ENCODE measurements at places on chromosomes 1 and 21.
A peak's percentile ranks its signal among the peaks of the same experiment; 100 is the strongest.

GRCh38 chr1:218353656-218354055 lies 8.5 kb downstream of the TGFB2 start:
- no peak for DNase-seq

DNA sequence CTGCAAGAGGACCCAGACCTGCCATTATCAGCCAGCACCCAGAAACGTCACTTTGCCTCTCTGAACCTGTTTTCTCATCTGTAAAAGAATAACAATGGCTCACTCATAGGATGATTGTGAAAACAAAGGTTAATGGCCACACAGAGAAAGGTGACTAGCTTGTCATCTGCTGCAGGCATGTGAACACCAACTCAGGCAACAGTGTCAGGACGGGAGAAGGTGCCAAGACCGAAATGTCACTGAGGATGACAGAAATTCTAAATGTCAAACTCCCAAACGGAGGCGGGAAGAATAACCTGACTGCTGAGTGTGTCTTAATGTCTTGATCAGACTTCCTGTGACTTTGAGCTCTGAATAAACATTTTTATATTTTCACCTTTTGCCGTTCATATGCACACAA lies 10.3 kb downstream of the PADI4 start:
- DNase-seq, result no peak

DNA sequence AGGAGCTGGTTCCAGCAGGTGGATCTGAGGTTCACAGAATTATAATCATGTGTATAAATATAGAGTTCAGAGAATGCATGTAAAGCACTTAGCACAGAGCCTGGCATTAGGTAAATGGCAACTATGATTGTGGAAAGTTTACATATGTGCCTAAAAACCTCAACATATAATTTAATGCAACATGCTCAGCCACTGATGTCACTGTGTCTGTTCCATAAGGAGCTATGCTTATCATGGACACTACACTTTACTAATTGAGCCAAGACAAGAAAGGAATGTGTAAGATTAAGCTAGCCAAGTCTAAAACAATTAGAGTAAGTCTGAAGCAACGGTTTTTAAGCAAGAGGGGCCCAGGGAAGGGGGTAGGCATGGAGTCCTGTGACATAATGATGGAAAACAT lies 61.5 kb downstream of the GNG12 start:
- no peak for DNase-seq

- DNase-seq, result no peak
Measured at GRCh38 chr1:71572038-71572437, 491.2 kb upstream of the ZRANB2 start.

GRCh38 chr1:226875641-226876295 lies 5.4 kb downstream of the PSEN2 start:
- peak; percentile 53 for DNase-seq

DNA sequence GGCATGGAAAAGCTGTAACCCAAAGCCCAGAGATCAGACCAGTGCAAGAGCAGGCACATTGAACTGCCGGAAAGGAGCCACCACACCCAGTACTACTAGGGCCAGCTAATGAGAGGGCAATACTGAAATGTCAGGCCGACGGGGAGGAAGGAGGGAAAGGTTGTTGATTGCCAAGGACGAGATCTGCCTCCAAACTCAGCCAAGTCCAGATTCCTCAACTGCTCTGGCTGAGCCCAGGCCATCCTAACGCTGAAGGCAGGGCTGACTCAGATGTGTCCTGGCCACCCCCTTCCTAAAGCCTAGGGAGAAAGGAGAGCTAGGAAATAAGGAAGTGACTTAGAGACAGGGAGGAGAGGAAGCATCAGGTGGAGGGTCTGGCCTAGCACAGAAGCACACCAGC lies 42.1 kb upstream of the IPO9 start:
- no peak for DNase-seq

DNA sequence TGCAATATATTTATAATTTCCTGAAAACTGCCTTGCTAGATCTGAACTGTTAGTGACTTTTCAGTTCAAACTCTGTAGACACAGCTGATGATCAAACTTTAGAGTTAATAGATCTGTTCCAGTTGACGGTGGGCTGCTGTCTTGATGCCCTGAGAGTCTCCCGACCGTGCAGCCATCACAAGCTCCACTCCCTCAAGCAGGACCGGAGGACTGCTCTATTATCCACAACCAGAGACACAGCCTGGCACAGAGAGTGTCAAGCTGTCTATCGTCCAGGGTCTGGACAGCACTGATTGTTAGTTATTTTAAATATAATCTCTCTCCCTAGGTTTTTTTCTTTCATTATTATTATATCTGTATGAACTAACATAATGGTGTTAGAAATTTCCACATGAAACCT lies 8.0 kb downstream of the CHODL start:
- DNase-seq, result no peak

GRCh38 chr1:212242288-212242984 lies 42.8 kb upstream of the PPP2R5A start:
- DNase-seq, result no peak

GRCh38 chr1:11482701-11483479 lies 3.9 kb downstream of the DISP3 start:
- no peak for DNase-seq

GRCh38 chr1:25905680-25906643 lies at the start of gene STMN1:
Gene STMN1 (minus strand): TSS chr1:25906419. CDS start chr1:25904676, 1,743 bp downstream.
- DNase-seq, result peak; percentile 90

DNA sequence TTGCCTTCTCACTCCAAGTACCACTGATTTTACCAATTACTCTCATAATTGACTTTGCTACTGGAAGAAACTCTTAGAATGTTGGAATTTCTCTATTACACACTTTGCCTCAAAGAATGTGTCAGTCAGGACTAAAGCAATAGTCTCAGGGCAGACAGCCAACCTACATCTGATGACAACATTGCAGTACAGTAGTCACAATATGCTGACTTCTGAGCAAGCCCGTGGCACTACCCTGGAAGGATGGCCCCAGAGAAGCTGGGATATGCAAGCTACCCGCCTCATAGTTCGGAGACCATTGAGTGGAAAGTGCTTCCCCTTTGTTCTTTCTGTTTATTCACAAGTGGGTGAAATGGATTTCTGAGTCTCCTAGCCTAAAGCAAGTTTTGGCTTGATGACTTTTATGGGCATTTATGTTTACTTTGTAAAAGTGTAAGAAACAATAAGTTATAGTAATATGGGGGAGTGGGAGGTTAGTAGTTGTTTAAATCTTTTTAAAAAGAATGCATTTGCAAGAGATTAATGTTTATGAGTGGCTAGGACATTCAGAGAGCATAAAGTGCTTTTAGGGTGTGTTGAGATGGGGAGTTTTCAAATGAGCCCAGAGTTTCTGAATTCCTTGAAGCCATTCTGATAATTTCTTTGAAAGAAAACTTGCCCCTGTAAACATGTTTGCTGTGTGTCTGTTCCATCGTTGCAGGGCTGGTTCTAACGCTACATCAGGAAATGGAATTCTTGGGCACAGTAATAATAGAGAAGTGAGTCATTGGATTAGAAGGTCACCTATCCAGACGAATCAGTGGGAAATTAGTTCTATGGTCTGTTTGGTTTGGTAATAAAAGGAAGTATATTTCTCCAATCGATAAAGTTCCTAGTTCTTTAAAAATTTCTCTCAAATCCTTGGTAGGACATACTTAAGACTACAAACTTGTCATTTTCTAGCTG lies 63.8 kb downstream of the LMO4 start:
- DNase-seq, result peak; percentile 60

GRCh38 chr1:115373305-115373704 lies 35.3 kb upstream of the NGF start:
- DNase-seq, result peak; percentile 62

- DNase-seq, result no peak
Measured at GRCh38 chr21:42784276-42784675, 95.1 kb downstream of the WDR4 start.

GRCh38 chr21:35428489-35428888 lies 379.4 kb upstream of the RUNX1 start:
- peak; percentile 66 for DNase-seq

- no peak for DNase-seq
Measured at GRCh38 chr1:226846786-226847185, 23.6 kb upstream of the PSEN2 start.

- DNase-seq, result peak; percentile 26
Measured at GRCh38 chr1:51946300-51946699, 44.2 kb downstream of the RAB3B start.

- no peak for DNase-seq
Measured at GRCh38 chr1:183506561-183506960, 34.3 kb downstream of the SMG7 start.

DNA sequence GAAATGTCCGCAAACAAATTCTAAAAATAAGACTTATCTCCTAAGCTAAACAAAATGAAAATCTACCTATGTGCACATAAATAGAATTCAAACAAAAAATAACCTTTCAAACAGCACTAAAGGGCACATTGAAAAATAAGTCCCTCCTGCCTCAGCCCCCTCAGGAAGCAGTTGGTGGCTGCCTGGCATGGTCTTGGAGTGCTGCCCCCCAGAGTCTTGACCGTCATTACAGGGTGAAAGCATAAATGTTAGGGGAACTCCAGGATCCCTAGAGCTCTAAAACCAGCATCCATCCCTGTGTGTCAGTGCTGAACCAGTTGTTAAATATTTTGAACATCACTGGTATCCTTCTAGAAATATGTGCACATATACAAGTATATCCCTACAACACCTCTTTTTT lies 6.5 kb upstream of the NPL start:
- DNase-seq, result no peak

- no peak for DNase-seq
Measured at GRCh38 chr1:63068626-63069025, 253.7 kb upstream of the FOXD3 start.

DNA sequence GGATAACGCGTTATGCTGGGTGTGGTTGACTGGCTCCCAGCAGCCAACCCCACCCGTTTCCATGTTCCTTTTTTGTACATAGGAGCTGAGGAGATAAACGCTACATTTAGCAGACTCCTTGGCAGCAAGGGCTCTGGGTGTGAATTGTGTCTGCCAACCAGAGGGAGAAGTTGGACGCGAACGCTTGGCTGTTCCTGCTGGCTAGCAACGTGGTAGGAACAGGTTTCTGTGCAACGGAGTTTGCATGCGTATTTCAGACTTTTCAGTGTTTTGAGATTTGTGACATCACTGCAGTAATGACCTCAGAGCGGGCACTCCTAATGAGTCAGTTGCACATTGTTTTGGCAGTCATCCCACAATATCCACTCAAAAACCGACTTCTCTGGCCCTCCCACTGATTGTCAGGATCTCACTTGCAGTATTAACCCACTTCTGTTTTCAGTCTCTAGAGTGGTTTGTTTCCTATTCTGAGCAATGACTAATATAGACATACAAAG lies 98.7 kb upstream of the RGS1 start:
- peak; percentile 83 for DNase-seq

GRCh38 chr1:111504097-111504496 lies 664 bp upstream of the ADORA3 start:
- DNase-seq, result no peak

DNA sequence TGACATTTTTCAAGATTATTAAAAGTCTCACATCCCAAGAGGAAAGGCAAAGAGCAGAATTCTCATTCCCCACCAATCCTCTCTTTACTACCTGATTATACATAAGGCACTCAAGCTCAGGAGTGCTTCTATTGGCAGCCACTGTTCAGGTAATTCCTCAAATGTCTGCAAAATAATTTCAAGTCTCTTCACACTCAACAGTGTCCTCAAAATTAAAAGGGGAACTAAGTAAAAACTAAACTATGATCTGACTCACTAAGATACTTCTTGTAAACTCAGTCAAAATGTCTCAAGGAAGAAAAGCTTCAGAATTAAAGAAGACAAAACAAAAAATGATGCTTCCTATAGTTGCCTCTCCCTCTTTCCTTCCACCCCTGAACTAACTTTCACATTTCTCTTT lies 135.6 kb downstream of the GPATCH2 start:
- no peak for DNase-seq

DNA sequence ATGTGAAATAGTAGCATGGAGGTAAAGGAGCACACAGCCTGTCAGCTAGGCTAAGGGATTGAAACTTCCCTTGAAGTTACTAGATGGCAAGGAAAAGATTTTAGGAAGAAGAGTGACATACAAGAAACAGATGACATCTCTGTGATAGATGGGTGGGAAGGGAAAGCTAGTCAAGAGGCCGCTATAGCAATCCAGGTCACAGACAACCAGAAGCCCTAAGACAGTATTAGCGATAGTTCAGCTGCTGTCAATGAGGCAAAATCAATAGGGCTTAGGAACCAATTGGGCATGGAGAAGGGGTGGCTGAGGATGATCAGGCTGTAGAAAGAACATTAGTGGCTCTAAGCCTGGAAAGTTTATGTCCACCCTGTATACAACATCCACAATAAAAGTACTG lies 111.1 kb downstream of the GLUL start:
- DNase-seq, result no peak

DNA sequence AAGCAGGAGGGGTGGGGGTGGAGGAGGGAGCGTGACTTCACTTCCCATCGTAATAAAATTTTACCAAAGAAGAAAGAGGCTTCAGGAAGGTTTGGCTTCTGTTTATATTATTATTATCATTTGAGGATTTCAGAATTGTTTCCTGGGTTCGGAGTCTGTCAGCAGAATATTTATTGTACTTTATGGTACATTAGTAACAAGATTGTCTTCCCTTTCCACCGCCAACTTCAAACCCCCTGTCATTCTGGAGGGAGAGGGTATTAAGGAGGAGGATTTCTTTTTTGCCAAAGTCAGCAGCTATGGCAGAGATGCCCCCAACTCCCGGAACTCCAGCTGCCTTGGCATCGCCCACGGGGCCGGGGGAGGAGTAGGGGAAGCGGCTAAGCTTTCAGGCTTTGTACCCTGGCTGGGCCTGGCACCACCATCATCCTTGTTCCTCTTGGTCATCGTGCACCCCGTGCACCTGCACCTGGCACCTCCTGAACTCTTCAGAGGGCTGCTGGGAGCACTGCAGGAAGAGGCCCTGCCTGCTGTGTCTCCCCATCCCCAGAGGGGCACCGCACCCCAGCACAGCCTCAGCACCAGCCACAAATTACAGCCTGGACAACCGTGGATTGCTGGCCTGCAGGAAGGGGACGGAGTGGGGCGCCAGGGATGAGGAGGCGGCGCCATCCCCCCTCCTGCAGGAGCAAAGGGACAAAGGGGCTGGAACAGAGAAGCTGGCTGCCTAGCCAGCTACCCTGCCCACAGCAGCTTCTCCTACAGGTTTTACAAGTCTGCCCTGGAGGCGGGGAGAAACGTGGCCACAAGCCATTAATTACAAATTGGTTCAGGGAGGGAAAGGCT lies 24.0 kb upstream of the PAX7 start:
- no peak for DNase-seq

- DNase-seq, result no peak
Measured at GRCh38 chr21:16589006-16589898, 859.5 kb downstream of the USP25 start.

GRCh38 chr1:57468641-57469523 lies 45.0 kb upstream of the DAB1 start:
- peak; percentile 68 for DNase-seq
